CD8-positive, alpha-beta memory T cell (primary cell): ENCODE measurements at places on chromosomes 7 and 10. TPM values are rescaled to one million over a fixed set of nuclear protein-coding genes. Genes with fewer than 3 reads are reported as not detected.

- H3K36me3 ChIP-seq, result no peaks in the 10 kb centered on the region
- peak; percentile 79 for DNase-seq
- peak within 1 kb of the TSS; percentile 46 for H3K27ac ChIP-seq
- H3K27me3 ChIP-seq, result no peaks in the 10 kb centered on the region
- peaks cover 41% of the 10 kb centered on the region for H3K4me1 ChIP-seq
Observed at GRCh38 chr7:26291699-26292538, at the start of gene SNX10. Gene SNX10, plus strand, starts transcription at chr7:26291862. Its CDS starts 54,581 bp downstream, at chr7:26346443.

DNA sequence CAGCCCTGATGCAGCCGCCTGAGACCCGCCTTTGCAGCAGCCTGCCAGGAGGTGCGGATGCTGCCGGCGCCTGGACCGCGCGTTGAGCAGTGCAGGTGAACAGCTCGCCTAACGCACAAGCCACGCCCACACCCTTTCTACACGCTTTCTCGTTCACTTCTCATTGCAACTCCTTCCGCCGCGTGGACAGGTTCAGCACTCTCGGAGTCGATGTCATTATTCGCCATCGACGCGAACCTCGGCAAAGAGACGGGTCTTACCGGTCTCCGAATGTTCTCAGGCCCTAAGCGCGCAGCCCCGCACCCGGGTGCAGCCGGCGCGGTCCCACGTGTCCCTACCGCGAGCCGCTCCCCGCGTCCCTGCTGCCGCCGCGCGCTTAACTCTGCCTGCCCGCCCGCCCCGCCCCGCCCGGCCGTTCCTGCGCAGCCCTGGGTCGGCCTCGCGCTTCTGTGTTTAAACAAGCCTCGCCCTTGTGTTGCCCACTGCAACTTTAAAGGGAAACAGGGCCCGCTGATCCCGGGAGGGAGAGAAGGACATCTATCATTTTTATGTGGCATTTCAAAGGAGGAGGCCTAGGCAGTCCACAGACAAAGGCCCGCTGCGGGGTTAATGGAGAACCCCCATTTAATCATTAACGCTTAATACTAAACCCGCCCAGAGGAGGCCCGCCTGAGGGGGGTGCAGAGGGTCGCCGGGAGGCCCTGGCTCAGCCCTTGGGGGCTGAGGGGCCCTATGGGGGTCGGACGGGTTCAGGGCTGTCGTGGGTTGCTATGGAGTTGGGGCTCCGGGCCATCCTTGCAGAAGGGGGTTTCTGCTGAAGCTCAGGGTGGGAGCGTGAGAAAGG, 128.5 kb downstream of the WDR11 start:
- no peaks in the 10 kb centered on the region for H3K36me3 ChIP-seq
- H3K4me1 ChIP-seq, result no peaks in the 10 kb centered on the region
- H3K27me3 ChIP-seq, result no peaks in the 10 kb centered on the region
- no peak for DNase-seq

- no peak overlapping the region for H3K4me3 ChIP-seq
- no peaks in the 10 kb centered on the region for H3K4me1 ChIP-seq
- no peak for DNase-seq
Observed at GRCh38 chr7:135109976-135110375, 37.9 kb upstream of the TMEM140 start.

The IKZF1 gene
- polyA plus RNA-seq, result 238 TPM

- no peaks in the 10 kb centered on the region for H3K36me3 ChIP-seq
- H3K4me1 ChIP-seq, result no peaks in the 10 kb centered on the region
- peak; percentile 34 for DNase-seq
- H3K27me3 ChIP-seq, result no peaks in the 10 kb centered on the region
Observed at GRCh38 chr10:23314835-23315239, 29.8 kb downstream of the C10orf67 start.

GRCh38 chr7:149713731-149714068, 59.7 kb downstream of the ZNF467 start:
- H3K36me3 ChIP-seq, result no peaks in the 10 kb centered on the region
- DNase-seq, result no peak
- peaks cover 19% of the 10 kb centered on the region for H3K4me1 ChIP-seq
- H3K27me3 ChIP-seq, result no peaks in the 10 kb centered on the region

DNA sequence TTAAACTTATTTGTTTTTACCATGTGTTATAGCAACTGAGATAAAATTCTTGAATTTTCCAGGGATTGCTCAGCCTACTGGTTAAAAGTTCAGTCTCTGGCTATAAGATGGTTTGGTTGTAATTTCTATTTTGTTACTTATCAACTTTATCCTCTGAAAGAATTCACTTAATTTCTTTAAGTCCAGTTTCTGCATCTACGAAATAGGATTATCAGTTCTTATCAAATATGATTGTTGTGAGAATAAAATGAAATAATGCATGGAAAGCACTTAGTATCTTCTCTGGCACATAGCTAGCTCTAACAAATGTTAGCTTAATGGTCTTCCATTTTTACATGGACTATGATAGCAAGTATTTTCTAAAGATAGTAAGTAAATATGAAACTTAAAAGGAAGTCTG, 53.3 kb downstream of the SEMA3D start:
- H3K27me3 ChIP-seq, result no peaks in the 10 kb centered on the region
- no peaks in the 10 kb centered on the region for H3K4me1 ChIP-seq
- H3K36me3 ChIP-seq, result no peaks in the 10 kb centered on the region
- H3K4me3 ChIP-seq, result no peak overlapping the region

The PDK4 gene
- not detected for polyA plus RNA-seq

DNA sequence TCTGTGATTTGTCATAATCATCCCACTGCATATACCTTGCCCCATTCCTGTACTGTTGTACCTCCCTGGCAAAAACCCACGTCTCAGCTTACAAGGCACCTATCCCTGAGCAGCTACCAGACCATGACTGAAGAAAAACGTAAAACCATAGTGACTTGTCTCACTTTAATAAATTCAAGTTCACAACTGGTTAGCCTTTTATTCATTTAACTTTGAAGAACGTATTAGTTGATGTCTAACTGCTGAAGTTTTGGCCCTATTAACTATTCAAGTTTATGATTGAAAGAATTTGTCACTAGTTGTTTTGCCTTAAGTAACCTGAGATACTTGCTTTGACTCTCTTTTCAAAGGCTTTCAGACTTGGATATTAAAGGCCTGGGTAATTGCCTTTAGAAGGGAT, 59.7 kb downstream of the GALNT11 start:
- H3K4me3 ChIP-seq, result no peak overlapping the region
- H3K27me3 ChIP-seq, result no peaks in the 10 kb centered on the region
- H3K27ac ChIP-seq, result no peak overlapping the region
- no peak for DNase-seq
- no peaks in the 10 kb centered on the region for H3K4me1 ChIP-seq

- H3K4me1 ChIP-seq, result no peaks in the 10 kb centered on the region
- H3K27ac ChIP-seq, result no peak overlapping the region
- H3K4me3 ChIP-seq, result no peak overlapping the region
- DNase-seq, result no peak
- no peaks in the 10 kb centered on the region for H3K36me3 ChIP-seq
Observed at GRCh38 chr7:11726794-11727155, 105.2 kb downstream of the THSD7A start.

- no peak overlapping the region for H3K4me3 ChIP-seq
- no peak overlapping the region for H3K27ac ChIP-seq
- no peak for DNase-seq
- H3K27me3 ChIP-seq, result peaks cover 5% of the 10 kb centered on the region
- H3K36me3 ChIP-seq, result no peaks in the 10 kb centered on the region
- no peaks in the 10 kb centered on the region for H3K4me1 ChIP-seq
Observed at GRCh38 chr10:88858491-88858890, 6.8 kb upstream of the ANKRD22 start.

GRCh38 chr10:44394696-44395381, 9.9 kb upstream of the CXCL12 start:
- no peaks in the 10 kb centered on the region for H3K27me3 ChIP-seq
- H3K4me1 ChIP-seq, result no peaks in the 10 kb centered on the region
- H3K4me3 ChIP-seq, result no peak overlapping the region
- H3K36me3 ChIP-seq, result no peaks in the 10 kb centered on the region
- H3K27ac ChIP-seq, result no peak overlapping the region

The MMRN2 gene
- polyA plus RNA-seq, result not detected

DNA sequence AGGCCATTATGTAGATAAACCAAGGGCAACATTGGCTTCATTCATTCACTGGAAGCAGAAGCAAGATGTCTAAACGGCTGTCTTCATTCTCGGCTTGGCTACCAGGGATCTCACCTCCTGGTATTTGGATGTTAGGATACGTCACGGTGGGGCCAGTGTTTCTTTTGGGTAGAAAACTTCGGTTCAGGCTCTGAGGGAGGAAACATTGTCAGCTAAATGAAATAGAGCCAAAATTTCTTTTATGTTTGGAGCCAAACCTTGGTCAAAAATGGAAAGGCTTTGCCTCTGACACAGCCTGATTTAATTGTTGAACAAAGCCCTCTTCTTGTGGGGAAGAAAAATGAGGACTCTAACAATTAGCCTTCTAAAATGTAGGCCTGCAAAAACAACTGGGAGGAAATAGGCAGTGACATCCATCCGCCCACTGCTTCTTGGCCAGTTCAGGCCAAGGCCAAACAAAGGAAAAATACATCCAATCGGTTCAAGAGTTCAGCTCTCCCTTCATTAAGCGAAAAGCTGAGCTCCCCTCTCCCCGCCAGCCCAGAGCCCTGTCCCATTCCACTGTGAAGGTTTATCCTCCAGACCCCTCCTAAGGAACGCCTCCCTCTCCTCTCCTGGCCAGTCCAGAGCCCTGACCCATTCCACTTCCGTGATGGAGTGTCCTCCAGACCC, 44.4 kb downstream of the PFKFB3 start:
- no peak overlapping the region for H3K4me3 ChIP-seq
- no peaks in the 10 kb centered on the region for H3K27me3 ChIP-seq
- H3K36me3 ChIP-seq, result no peaks in the 10 kb centered on the region
- no peak overlapping the region for H3K27ac ChIP-seq
- H3K4me1 ChIP-seq, result no peaks in the 10 kb centered on the region
- DNase-seq, result no peak

DNA sequence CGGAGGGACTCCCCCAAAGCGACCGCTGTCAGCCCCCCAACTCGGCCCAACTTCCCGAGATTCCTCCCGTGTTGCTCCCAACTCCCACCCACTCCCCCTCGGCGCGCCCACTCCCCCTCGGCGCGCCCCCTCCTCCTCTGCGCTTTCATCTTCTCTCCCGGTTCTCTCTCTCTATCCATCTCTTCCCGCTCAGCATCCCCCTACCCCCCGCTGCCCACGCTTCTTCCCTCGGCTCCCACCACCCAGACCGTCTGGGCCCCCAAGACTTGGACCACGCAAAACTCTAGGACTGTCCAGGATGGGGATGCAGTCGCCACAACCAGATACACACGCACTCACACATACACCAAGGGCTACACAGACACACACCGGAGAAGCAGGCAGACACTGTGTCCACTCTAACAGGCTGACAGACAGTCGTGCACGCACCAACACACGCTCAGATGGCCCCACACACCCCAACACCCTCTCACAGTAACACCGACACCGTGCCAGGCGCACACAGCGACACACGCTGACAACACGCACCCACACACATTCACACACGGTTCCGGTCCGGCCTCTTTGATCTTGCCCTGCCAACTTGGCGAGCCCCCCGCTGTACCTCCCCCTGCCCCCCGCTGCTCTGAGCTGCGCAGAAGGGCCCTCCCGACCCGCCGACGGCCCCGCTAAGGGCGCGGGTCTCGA, 1.1 kb downstream of the GRID1 start:
- no peak for DNase-seq
- no peak overlapping the region for H3K4me3 ChIP-seq
- no peak overlapping the region for H3K27ac ChIP-seq

DNA sequence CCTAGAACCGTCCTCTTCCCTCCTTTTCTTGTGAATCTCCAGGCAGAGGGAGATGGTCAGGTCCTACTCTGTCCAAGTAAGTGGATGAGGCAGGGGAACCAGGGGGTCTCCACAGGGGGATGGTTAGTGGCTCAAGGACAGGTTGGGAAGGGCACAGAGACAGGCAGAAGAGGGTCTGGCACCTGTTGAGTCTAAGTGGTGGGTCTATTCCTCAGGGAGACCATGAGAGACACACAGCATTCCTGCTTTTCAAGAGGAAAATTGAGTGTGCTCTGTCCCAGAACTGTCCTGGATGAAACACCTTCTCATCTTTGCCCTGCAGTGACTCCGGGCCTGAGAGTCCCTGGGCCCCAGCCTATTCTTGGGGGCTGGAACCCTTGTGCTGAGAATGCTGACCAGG, 184.8 kb upstream of the GALNT17 start:
- H3K27ac ChIP-seq, result no peak overlapping the region
- H3K4me1 ChIP-seq, result no peaks in the 10 kb centered on the region
- no peak for DNase-seq
- H3K36me3 ChIP-seq, result no peaks in the 10 kb centered on the region

- H3K36me3 ChIP-seq, result no peaks in the 10 kb centered on the region
- no peak for DNase-seq
- peaks cover 3% of the 10 kb centered on the region for H3K27me3 ChIP-seq
- no peak overlapping the region for H3K4me3 ChIP-seq
- H3K4me1 ChIP-seq, result no peaks in the 10 kb centered on the region
Observed at GRCh38 chr10:91691981-91692380, 59.1 kb upstream of the PPP1R3C start.

- H3K4me1 ChIP-seq, result peaks cover 39% of the 10 kb centered on the region
- no peak overlapping the region for H3K4me3 ChIP-seq
- H3K27ac ChIP-seq, result no peak overlapping the region
Observed at GRCh38 chr10:97494863-97495506, 3.2 kb downstream of the MMS19 start.

- H3K36me3 ChIP-seq, result no peaks in the 10 kb centered on the region
- no peak overlapping the region for H3K4me3 ChIP-seq
- no peak overlapping the region for H3K27ac ChIP-seq
- no peaks in the 10 kb centered on the region for H3K4me1 ChIP-seq
- DNase-seq, result no peak
- H3K27me3 ChIP-seq, result no peaks in the 10 kb centered on the region
Observed at GRCh38 chr10:6701289-6701688, 121.2 kb upstream of the PRKCQ start.

GRCh38 chr7:47525066-47525623, 56.8 kb downstream of the TNS3 start:
- H3K36me3 ChIP-seq, result no peaks in the 10 kb centered on the region
- H3K4me3 ChIP-seq, result no peak overlapping the region
- DNase-seq, result no peak
- no peaks in the 10 kb centered on the region for H3K27me3 ChIP-seq
- no peaks in the 10 kb centered on the region for H3K4me1 ChIP-seq

- no peaks in the 10 kb centered on the region for H3K4me1 ChIP-seq
- H3K36me3 ChIP-seq, result no peaks in the 10 kb centered on the region
- H3K27me3 ChIP-seq, result no peaks in the 10 kb centered on the region
- no peak overlapping the region for H3K4me3 ChIP-seq
Observed at GRCh38 chr10:8581521-8582225, 527.2 kb downstream of the GATA3 start.

DNA sequence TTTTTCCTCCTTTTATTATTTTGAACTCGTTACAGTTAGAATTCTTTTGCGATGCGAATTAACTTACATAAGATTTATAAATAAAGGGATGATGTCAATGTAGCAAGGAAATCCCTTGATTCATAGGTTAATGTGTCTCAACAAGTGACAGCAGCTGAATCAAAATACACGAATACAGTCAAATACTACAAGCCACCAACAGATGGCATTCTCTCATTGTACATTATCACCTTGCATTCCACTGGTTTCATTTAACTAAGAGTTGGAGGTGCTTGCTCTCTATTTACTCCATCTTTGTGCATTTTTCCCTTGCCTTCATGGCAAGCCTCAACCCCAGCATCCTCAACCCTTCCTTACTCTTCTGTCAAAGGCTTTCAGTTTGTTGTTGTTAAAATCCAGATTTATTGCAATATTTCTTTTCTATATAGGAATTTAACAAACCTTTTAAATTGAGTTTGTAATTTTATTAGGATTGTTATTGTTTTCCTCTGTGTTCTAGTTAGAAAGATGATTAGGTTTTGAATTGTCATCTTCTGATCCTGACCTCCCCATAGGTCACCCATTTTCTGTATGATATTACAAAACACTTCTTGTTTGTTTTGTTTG, 78.3 kb downstream of the SLC25A40 start:
- no peak overlapping the region for H3K4me3 ChIP-seq
- H3K36me3 ChIP-seq, result no peaks in the 10 kb centered on the region
- no peaks in the 10 kb centered on the region for H3K4me1 ChIP-seq
- DNase-seq, result peak; percentile 31
